Neuronal stem cell (in vitro differentiated cells): ENCODE measurements at places on chromosomes 5 and 9.

GRCh38 chr9:125663127-125663526 lies 43.9 kb downstream of the MAPKAP1 start:
- H3K27me3 ChIP-seq = no peaks in the 10 kb centered on the region
- H3K27ac ChIP-seq = no peak overlapping the region
- no peaks in the 10 kb centered on the region for H3K4me1 ChIP-seq
- H3K36me3 ChIP-seq = no peaks in the 10 kb centered on the region

DNA sequence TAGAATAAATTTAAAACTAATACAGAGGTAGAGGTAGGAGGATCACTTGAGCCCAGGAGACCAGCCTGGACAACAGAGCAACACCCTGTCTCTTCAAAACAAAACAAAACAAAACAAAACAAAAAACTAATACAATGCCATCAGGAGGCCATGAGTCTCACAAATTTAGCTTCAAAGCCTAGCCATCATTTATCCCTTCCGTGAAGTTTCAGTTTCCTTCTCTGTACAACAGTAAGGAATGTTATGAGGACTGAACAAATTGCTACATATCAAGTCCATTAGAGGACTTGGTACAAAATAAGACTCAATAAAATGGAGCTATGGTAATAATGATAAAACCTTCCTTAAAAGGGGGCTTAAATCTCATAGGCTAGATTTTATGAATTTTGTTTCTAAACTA lies 60.8 kb downstream of the MAPKAP1 start:
- H3K27me3 ChIP-seq = no peaks in the 10 kb centered on the region
- no peak overlapping the region for H3K4me3 ChIP-seq
- peaks cover 2% of the 10 kb centered on the region for H3K36me3 ChIP-seq
- no peak overlapping the region for H3K27ac ChIP-seq

- no peaks in the 10 kb centered on the region for H3K36me3 ChIP-seq
- no peaks in the 10 kb centered on the region for H3K27me3 ChIP-seq
- H3K4me1 ChIP-seq = peaks cover 5% of the 10 kb centered on the region
- no peak overlapping the region for H3K27ac ChIP-seq
- no peak overlapping the region for H3K4me3 ChIP-seq
Observed at GRCh38 chr5:116514421-116514970, 60.1 kb downstream of the SEMA6A start.

DNA sequence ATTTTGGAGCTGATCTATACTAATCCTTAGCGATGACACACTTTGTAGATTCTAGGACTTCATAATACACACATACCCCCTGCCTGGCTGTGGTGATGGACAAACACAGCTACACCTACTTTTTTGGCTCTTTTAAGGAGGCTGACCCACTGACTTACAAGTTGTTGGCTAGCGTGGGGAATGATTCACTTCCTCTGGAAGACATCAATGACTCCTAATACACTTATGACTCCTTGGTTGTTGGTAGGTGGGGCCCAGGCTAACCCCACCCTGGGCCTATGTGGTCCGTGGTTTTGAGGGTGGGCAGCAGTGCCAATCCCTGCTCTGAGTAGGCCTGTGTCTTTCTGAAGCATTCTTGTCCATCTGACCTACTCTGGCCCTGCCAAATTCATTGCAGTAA lies 144.4 kb downstream of the SLC12A2 start:
- peaks cover 2% of the 10 kb centered on the region for H3K4me1 ChIP-seq
- H3K36me3 ChIP-seq = no peaks in the 10 kb centered on the region
- no peak for DNase-seq
- H3K27me3 ChIP-seq = no peaks in the 10 kb centered on the region
- H3K27ac ChIP-seq = no peak overlapping the region

DNA sequence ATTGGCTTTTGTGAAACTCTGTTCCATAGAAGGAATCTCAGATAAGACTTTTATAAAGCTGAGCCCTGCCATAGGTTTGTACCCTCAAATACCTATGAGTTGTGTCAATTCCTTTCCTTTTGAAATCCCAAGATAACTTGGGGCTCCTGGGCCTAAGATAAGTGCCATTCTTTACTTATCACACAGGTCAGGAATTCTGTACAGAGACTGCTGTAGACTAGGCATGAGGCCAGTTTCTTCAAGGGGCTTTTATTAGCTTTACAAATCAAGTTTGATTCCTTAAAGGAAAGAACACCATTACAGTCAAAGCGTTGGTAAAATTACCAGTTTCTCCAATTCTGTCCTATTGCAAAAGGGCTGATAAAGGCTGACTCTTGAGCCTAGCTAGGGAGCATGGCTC lies 39.2 kb downstream of the SHC3 start:
- no peak for DNase-seq
- no peak overlapping the region for H3K4me3 ChIP-seq
- H3K27me3 ChIP-seq = no peaks in the 10 kb centered on the region
- peaks cover 12% of the 10 kb centered on the region for H3K4me1 ChIP-seq
- no peak overlapping the region for H3K27ac ChIP-seq

GRCh38 chr5:178569485-178569884 lies 20.7 kb downstream of the COL23A1 start:
- H3K27ac ChIP-seq = no peak overlapping the region
- H3K27me3 ChIP-seq = no peaks in the 10 kb centered on the region
- no peaks in the 10 kb centered on the region for H3K36me3 ChIP-seq
- DNase-seq = no peak

DNA sequence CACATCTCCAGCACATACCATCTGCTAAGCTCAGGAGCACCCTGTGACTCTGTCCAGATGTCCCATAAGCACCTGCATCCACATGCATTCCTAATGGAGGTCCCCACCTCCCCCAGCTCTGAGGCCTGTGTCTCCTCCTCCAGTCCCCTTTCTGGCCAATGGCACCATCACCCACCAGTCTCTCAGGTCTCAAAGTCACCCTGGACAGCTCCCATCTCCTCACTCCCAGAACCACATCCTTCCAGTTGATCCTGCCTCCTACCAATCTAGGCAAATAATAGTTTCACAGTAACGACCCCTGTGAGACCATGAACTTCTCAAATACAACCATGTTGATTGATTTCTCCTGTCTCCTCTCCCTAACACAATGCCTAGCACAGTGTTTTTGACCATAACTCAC lies 40.1 kb downstream of the GGTA1 start:
- H3K27ac ChIP-seq = no peak overlapping the region
- H3K27me3 ChIP-seq = peaks cover 6% of the 10 kb centered on the region
- H3K4me1 ChIP-seq = no peaks in the 10 kb centered on the region
- H3K36me3 ChIP-seq = no peaks in the 10 kb centered on the region
- no peak for DNase-seq
- H3K4me3 ChIP-seq = no peak overlapping the region
